Vagina (tissue), 2 donors: ENCODE measurements at places on chromosomes 5 and 9.

- H3K36me3 ChIP-seq, result no peaks in the 10 kb centered on the region
- no peak overlapping the region for H3K27ac ChIP-seq
- no peak overlapping the region for H3K4me3 ChIP-seq
- peaks cover 15% of the 10 kb centered on the region for H3K4me1 ChIP-seq
- DNase-seq, result no peak
- H3K27me3 ChIP-seq, result no peaks in the 10 kb centered on the region
These were observed 4.2 kb upstream of the TRIM52 start for GRCh38 chr5:181265092-181265671.

GRCh38 chr5:67350618-67351201 is 154.1 kb upstream of the CD180 start:
- H3K27me3 ChIP-seq, result no peaks in the 10 kb centered on the region
- H3K4me3 ChIP-seq, result no peak overlapping the region
- peak overlapping the region; percentile 37 for H3K27ac ChIP-seq
- DNase-seq, result no peak
- no peaks in the 10 kb centered on the region for H3K36me3 ChIP-seq

DNA sequence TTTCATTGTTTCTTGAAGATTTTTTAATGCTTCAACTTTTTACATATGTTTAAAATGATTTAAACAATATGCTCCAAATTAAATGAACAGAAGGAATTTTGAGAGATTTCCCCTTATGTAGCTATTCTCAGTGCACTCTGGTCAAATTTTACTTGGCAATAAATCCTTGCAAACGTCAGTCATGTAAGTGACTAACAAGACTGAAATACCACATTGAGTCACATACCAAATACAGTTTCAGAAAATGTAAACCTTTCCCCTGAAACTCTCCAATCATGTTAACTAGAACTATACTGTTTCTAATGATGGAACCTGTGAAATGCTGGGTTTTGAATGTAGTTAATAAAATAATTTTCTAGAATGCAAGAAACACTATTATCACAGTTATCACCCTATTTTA is 29.6 kb downstream of the SAR1B start:
- no peak overlapping the region for H3K4me3 ChIP-seq
- no peaks in the 10 kb centered on the region for H3K4me1 ChIP-seq
- DNase-seq, result no peak
- no peak overlapping the region for H3K27ac ChIP-seq
- H3K27me3 ChIP-seq, result no peaks in the 10 kb centered on the region

- no peak overlapping the region for H3K4me3 ChIP-seq
- H3K27me3 ChIP-seq, result no peaks in the 10 kb centered on the region
- H3K27ac ChIP-seq, result no peak overlapping the region
- no peaks in the 10 kb centered on the region for H3K36me3 ChIP-seq
- no peak for DNase-seq
These were observed 33.2 kb downstream of the HABP4 start for GRCh38 chr9:96483197-96483596.

DNA sequence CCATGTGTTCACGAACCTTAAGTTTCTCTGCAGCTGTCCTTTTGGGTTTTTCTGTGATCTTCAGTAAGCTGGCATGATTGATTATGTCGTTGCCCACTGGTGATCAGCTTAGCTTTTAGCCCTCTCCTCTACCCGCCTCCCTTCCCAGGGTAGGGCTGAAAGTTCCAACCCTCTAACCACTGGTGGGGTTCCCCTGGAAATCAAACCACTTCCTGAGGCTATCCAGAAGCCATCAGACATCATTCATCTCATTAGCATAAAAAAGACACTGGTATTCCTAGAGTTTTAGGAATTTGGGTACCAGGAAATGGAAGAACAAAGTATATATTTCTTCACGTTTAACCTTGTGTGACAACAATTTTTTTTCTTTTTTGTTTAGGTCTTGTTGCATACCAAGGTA is 29.8 kb downstream of the SPIN1 start:
- peaks cover 20% of the 10 kb centered on the region for H3K36me3 ChIP-seq
- no peak for DNase-seq
- no peaks in the 10 kb centered on the region for H3K27me3 ChIP-seq
- H3K4me1 ChIP-seq, result peaks cover 11% of the 10 kb centered on the region
- H3K4me3 ChIP-seq, result no peak overlapping the region
- H3K27ac ChIP-seq, result no peak overlapping the region

DNA sequence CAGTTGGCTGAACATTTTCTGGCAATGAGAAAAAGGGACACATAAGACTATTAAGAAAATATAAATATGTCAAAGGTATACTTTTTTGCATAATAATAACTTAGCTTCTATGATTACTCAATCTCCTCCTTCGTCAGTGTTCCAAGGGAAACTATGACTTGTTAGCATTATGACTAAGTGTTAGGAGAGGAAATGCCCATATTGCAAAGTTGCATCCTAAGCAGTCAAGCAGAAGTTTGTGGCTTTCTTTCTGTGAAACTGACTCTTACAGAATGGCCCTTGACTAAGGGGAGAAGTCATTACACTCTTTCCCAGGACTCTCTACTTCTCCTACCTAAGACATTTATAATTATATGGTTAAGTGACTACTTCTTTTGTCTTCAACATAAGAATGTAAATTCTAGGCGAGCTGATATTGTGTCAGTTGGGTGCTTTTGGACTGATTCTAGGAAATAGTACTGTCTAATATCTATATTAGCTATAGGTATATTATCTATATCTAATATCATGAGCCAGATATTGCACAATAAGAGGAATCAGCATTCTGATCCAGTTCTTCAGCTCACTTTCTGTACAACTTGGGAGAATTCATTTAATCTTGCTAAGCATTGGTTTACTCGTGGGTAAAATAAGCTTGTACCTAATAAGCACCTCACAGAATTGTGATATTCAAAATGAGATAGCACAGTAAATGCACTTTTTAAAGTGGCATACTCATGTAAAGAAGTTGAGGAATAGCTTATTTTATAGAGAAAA is 16.4 kb upstream of the SPINK6 start:
- no peak for DNase-seq
- no peaks in the 10 kb centered on the region for H3K27me3 ChIP-seq
- no peaks in the 10 kb centered on the region for H3K4me1 ChIP-seq
- no peaks in the 10 kb centered on the region for H3K36me3 ChIP-seq

DNA sequence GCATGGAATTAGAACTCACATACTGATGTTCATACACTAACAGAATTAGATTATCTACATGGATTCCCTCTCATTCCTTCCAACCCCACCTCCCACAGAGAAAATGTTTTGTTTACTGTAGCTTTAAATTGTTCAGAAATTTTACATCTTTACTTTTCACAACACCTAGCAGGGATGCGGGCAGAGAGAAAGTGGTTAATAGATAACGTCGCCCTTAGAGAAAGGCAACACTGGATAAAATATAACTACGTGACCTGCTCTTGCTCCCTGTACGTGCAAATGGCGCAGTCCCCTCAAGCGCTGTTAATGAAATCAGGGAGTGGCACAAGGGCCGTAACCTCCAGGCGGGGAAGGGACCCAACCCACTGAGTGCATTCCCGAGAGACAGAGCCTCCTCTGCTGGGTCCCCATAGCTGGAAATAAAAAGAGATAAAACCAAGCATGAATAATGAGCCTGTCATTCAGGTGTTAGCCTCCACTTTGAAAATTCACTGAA is 125.3 kb upstream of the DAPK1 start:
- H3K4me1 ChIP-seq, result no peaks in the 10 kb centered on the region
- H3K27me3 ChIP-seq, result no peaks in the 10 kb centered on the region
- DNase-seq, result no peak
- H3K4me3 ChIP-seq, result no peak overlapping the region
- no peaks in the 10 kb centered on the region for H3K36me3 ChIP-seq
- H3K27ac ChIP-seq, result no peak overlapping the region

GRCh38 chr5:135569755-135570452 is 8.9 kb downstream of the CXCL14 start:
- H3K4me1 ChIP-seq, result peaks cover 4% of the 10 kb centered on the region
- DNase-seq, result no peak
- H3K36me3 ChIP-seq, result no peaks in the 10 kb centered on the region
- no peaks in the 10 kb centered on the region for H3K27me3 ChIP-seq
- no peak overlapping the region for H3K27ac ChIP-seq

- no peak overlapping the region for H3K4me3 ChIP-seq
- H3K27ac ChIP-seq, result no peak overlapping the region
- H3K36me3 ChIP-seq, result no peaks in the 10 kb centered on the region
- H3K27me3 ChIP-seq, result no peaks in the 10 kb centered on the region
- no peaks in the 10 kb centered on the region for H3K4me1 ChIP-seq
These were observed 328.6 kb downstream of the ENC1 start for GRCh38 chr5:74311961-74312360.

DNA sequence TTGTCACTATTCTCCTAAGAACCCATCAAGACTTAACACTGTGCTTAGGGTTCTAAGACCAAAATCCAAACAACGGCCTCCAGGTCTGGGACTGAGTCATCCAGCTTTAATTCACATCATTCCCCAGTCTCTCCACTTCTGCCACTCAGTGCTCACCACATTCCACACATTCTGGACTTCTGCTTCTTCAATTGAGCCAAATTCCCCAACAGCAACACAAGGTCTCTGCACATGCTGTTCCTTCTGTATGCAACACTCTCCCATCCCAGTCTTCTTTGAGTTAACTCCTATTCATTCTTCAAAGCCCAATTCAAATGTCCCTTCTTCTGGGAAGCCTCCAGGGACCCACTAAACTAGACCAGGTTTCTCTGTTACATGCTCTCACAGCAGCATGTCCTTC is 97.8 kb downstream of the GPR21 start:
- H3K36me3 ChIP-seq, result no peaks in the 10 kb centered on the region
- no peaks in the 10 kb centered on the region for H3K27me3 ChIP-seq
- no peak for DNase-seq
- no peak overlapping the region for H3K4me3 ChIP-seq

DNA sequence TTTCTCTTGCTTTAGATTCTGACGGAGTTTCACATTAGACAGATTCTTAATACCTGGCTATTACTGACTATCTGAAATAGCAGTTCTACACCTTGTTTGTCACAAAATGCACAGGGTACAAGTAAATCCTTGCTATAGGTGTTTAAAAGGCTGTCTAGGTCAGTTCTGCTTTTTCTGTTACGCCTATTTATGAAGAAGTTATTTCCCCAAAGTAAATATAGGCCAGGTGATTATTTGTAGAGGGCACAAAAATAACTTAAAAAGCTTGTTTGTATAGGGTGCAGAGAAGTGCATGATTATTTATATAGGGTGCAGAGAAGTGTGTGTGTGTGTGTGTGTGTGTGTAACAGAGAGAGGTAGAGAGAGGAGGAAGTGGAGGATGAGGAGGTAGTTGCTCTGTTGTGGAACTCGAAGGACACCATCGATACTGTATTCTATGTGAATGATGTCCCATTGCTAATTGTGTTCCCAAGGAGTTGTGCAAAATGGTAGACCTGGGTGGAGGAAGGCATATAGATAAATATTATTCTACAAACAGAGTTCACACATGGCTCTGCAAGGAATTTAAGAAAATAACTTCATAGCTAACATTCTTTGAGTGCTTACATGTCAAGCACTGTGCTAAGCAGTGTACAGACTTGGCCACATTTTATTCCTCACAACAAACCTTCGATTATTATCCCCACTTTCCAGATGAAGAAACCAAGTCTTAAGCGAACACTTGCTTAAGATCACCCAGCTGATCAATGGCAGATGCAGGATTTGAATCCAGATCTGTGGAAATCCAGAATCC is 96.3 kb upstream of the EQTN start:
- no peaks in the 10 kb centered on the region for H3K27me3 ChIP-seq
- no peaks in the 10 kb centered on the region for H3K36me3 ChIP-seq

- DNase-seq, result no peak
- no peak overlapping the region for H3K4me3 ChIP-seq
- H3K27ac ChIP-seq, result no peak overlapping the region
- H3K36me3 ChIP-seq, result no peaks in the 10 kb centered on the region
These were observed 15.4 kb upstream of the ANGPTL2 start for GRCh38 chr9:127137640-127138360.

GRCh38 chr9:119773823-119774222 is 404.6 kb upstream of the BRINP1 start:
- H3K27me3 ChIP-seq, result no peaks in the 10 kb centered on the region
- no peak overlapping the region for H3K27ac ChIP-seq
- no peak for DNase-seq

DNA sequence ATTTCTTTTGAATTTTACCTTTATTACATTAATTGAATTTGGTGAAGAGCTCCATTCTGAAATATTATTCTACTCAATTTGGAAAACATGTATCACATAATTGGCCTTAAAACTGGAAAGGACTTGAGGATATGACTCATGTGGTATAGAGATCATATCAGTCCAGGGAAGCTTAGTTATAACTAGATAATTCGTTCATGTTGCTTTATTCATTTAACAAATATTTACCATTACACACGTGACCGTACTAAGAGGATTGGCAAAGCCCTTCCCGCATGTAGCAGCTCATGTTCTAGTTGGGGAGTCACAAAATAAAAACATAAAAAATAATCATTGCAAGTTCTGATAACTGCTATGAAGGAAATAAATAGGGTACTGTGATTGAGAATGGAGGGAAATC is 1816.5 kb downstream of the MAT2B start:
- no peaks in the 10 kb centered on the region for H3K27me3 ChIP-seq
- no peak overlapping the region for H3K4me3 ChIP-seq
- no peak overlapping the region for H3K27ac ChIP-seq
- no peaks in the 10 kb centered on the region for H3K36me3 ChIP-seq

DNA sequence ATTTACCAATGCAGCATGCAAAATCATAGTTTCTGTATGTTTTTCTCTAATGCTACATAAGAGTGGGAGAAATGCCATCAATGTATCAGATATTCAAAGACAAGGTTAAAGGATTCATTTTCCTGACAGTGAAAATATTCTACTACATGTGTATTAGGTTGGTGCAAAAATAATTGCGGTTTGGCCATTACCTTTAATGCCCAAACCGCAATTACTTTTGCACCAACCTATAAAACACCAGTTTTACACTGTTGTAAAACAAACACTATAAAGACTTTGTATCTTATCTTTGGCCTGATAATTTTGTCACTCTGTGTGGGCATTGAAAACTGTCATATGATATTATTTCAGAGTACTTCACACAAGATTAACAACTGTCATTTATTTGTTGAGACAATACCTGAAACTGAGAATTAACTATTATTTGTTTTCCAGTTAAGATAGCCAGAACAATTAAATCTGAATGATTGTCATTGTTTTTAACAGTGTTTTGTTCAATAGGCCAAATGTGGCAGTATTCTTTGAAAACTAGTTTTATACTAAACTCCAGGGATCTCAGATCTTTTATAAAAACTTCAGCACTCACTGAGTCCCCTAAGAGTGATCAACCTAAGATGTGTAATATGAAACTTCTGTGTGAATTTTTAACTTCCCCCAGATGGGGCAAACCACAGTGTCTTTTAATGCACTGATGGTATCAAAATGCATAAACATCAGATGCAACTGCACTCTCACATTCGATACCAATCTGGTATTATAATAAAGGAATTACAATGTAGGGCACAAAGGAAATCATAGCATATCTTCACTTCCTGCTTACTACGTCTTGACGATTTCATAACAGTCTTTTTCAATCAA is 53.8 kb upstream of the FBN2 start:
- H3K36me3 ChIP-seq, result no peaks in the 10 kb centered on the region
- no peak for DNase-seq
- no peaks in the 10 kb centered on the region for H3K27me3 ChIP-seq
- no peak overlapping the region for H3K4me3 ChIP-seq
- no peak overlapping the region for H3K27ac ChIP-seq
